AG09309 (cell line): ENCODE measurements at places on chromosomes 2 and 18.

DNA sequence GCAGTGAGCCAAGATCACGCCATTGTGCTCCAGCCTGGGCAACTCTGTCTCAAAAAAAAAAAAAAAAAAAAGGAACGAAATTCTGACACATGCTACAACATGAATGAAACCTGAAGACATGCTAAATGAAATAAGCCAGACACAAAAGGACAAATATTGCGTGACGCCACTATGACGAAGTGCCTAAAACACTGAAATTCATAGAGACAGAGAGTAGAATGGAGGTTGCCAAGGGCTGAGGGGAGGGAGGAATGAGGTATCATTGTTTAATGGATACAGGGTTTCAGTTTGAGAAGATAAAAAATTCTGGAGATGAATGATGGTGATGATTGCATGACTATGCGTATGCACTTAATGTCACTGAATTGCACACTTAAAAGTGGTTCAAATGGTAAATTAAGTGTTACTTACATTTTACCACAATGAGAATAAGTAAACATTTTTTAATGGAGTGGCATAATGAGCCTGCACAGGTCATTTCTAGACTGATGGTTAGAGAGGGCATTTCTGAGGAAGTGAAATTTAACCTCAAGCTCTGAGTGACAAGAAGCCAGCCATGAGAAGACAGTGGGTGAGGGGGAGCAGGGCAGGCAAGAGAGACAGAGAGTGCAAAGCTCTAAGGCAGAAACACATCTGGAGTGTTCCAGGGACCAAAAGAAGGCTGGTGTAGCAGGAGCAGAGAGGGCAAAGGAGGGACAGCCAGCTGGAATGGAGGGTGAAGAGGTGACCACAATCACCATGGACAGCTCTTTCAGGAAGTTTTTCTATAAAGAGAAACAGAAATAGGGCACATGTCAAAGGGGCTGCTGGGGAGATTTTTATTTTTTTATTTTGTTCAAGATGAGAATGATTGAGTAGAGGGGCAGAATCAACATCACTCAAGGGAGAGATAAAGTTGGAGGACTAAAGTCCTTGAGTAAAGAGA is 20.6 kb upstream of the EXOC6B start:
- DNase-seq, result no peak

DNA sequence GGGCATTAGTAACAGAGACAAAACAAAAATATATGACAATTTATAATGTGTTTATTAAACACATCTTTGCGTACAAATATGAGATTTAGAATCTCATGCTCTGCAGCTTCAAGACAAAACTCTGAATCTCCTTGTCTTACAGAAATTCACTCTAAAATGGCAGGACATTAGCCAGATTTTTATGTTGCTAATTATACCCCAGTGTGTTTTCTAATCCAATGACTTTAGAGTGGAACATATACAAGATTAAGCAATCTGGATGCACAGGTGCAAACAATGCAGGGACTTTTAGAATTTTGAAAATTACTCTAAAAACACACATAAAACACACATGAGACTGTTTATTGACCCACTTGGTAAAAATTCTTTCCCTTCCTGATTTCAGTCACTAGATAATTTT is 85.9 kb downstream of the CALCRL start:
- no peak for DNase-seq

- no peak for DNase-seq
Observed at GRCh38 chr2:228642861-228643260, 461.4 kb upstream of the SPHKAP start.

GRCh38 chr2:25204190-25204838 is 35.9 kb upstream of the POMC start:
- DNase-seq, result no peak

DNA sequence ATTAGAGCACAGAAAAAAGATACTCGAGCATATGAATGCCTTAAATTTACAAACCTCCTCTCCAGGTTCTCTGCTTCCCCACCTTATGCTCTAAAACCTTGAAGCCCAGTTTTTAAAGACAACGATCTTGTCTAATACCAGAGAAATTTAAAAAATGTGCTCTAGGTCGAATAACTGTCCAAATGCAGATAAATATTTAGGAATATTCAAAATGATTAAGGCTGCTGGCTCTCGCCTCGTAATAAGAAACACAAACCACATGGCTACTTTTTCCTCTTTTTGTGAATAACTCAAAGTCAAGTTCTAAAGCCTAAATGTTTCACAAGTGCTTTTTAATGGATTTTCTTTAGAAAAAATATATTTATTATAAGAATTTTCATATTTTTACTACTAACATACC is 101.3 kb downstream of the SATB2 start:
- DNase-seq, result no peak

DNA sequence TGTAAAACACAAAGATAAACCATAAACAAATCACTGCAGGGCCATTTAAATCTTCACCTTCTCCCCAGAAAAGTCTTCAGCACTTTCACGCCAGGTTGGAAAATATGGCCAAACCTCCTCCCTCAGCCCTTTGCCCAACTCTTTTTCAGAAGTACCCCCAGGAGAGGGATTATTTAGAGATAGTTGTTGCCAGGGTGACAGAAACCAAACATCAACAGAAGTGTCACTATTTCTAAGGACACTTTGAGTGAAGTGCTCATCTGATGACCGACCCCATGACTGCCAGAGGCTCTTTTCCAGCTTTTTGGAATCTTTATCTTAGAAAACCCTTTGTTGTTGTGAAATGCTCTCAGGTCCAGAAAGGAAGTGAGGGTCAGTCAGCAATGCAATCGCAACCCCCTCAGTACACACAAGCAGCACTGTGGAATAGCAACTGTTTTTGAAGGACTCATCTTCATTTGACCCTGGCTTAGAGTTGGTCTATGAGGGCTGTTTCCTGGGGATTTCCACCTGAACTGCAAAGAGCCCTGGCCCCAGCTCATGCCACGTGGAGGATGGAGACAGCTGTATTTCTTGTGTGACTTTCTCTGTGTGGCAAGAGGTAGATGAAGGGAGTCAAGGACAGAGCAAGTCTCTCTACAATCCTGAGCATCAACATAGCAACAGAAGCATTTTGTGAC is 114.0 kb upstream of the STON1 start:
- no peak for DNase-seq

GRCh38 chr2:2739231-2739795 is 408.2 kb upstream of the MYT1L start:
- DNase-seq, result no peak

GRCh38 chr2:2849464-2850217 is 518.6 kb upstream of the MYT1L start:
- DNase-seq, result no peak

DNA sequence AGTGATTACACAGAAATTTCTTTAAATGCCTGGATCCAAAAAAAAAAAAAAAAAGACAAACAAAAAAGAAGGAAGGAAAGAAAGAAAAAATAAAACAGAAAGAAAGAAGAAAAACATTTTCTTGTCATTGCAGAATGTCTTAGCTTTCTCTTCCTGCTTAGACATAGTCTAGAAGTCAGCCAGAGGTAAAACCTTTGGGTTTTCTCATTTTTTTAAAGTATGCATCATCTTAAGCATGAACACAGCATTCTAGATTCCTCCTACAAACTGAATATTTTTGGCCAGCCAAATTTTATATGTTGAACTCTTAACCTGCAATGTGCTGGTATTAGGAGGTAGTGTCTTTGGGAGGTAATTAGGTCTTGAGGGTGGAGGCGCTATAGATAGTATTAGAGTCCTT is 243.9 kb downstream of the TRIB2 start:
- DNase-seq, result no peak

DNA sequence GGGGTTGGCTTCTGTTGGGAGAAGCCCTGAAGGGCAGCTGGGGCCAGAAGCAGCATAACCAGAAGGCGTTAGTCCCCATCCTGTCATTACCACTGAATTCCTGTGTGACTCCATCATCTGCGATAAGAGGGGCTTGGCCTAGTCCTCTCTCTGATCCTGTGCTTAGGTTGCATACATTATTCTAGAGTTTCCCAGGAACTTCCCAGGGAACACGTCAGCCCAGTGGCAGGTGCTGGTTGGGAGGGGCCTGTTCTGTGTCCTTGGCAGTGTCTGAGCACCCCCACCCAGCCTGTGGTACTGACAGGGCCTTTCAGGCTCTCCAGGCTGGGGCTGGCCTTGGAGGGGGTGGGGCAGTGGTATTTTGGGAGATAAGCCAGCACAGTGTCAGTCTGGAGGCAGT is 4.5 kb upstream of the TOGARAM2 start:
- no peak for DNase-seq

- no peak for DNase-seq
Observed at GRCh38 chr2:216904974-216905373, 45.1 kb upstream of the TNP1 start.

GRCh38 chr18:57362714-57363113 is 10.4 kb downstream of the ST8SIA3 start:
- DNase-seq, result no peak

DNA sequence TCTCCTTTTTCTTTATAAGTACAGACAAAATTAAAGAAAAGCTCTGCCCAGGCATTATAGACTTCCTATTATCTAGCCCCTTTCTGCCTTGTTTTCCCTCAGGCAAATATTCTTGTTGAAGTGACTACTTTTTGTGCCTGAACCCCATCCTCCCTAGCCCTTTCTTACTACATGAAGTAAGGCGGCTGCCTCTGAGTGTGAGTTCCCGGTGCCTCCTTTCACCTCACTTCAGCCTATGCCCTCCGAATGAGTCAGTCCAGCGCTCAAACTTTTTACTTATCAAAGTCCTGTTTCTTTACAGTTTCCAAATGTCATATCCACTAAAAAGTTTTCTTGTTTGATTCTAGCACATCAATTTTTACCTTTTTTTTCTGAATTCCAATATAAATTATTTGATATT is 778.3 kb upstream of the NRXN1 start:
- DNase-seq, result no peak

DNA sequence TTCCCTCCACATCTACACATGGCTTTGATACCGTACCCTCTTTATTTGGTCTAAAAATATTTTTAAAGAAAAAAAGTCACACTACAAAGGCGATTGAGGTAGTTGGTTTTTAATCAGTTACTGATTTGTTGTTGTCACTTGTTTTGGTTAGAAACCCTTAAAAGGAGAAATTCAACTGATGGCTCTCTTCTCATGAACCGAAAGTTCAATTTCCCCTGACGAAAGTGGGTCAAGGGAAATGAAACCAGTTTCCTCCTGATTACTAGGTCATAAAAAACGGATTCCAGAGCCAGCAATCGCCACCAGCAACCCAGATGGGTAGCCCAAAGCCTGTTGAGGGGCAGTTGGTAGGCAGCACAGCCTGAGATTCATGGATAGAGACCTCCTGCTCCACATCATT is 63.2 kb downstream of the DLGAP1 start:
- DNase-seq, result no peak

DNA sequence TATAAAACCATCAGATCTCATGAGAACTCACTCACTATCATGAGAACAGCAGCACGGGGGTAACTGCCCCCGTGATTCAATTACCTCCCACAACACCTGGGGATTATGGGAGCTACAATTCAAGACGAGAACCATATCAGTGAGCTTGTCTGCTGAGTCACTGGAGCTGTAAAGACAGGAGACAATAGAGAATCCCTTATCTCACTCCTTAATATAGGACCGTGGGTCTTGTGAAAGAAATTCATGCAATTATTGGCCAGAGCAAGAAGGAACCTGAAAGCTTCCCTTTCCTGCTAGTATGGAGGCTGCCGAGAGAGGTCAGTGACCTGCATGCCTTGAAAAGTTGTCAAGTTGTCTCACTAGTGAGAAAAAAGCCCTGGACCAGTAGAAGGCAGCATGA is 9.5 kb upstream of the TNFAIP6 start:
- no peak for DNase-seq

DNA sequence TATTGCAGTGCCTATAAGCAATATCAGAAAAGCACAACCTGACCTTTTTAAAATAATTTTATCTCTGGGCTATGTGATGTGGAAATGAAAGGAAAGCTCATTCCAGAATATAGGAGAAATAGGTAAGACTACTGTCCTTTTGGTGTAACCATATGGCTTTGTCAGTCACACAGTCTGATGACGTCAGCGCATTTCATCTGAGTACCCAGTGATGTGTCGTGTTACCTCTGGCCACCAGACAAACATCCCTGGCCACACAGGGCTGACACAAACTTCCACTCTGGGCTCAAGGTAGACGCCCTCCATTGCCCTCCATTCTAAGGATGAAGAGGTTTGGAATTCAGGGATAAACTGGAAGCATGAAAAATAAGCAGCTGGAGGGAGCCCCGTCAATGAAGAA is 506.7 kb downstream of the CMPK2 start:
- no peak for DNase-seq

DNA sequence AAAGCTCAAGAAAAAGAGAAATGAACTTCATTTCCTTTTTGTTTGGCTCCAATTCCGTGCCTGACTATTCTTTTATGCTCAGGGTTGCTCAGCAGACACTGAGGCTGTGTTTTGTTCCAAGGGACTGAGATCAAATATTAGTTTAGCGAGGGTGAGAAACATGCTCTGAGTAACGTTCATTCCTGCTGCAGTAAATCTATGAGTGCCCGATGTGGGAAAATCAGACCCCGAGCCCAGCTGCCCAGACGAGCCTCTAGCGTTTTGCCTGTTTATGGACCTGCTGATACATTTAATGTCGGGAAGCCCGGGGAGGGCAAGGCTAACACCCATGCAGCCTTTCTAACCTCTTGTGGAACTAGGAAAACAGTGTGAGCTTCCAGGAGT is 119.2 kb downstream of the VAPA start:
- DNase-seq, result no peak

DNA sequence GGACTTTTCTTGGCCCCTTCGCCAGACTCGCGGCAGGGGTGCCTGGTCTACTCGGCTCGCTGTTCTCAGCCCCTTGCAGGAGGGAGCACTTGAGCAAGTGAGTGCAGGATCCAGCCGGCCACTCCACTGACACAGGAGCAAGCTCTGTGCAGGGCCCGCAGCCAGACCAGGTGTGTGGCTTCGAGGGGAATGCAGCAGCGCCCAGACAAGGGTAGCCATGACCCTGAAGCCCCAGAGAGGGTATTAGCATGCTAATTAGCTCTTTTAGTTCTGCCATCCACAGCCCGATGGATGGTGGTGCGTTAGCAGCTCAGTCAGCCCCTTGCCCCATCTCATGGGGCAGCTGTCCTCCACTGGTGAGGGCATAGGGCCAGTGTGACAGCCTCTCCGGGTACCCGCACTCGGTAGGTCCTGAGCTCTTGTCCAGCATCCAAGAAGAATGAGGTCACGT is 103.2 kb upstream of the HS6ST1 start:
- no peak for DNase-seq

DNA sequence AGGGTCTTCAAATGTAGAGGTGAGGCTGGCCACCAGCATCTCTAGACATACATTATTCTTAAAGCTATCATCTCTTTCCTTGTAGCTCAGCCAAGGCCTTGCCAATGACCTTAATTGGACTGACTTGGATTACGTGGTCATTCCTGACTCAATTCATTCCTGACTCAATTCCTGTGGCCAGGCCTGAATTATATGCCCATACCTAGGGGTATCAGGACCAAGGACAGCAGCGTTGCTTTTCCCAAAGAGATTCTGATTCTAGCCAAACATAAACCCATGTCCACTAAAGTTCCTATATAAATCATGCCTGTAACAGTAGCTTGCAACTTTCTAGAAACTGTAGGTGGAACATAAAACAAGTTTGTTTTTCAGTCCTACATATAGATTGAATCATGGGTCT is 231.7 kb downstream of the ARL6IP6 start:
- DNase-seq, result no peak
